ENCODE measurements at places on chromosomes 11 and 22. TPM values are rescaled to one million over a fixed set of nuclear protein-coding genes. Genes with fewer than 3 reads are reported as not detected.

- H3K4me1 ChIP-seq: no peaks in the 10 kb centered on the region
- no peak overlapping the region for H3K4me3 ChIP-seq
- H3K27me3 ChIP-seq: no peaks in the 10 kb centered on the region
- DNase-seq: no peak
- H3K27ac ChIP-seq: no peak overlapping the region
- H3K36me3 ChIP-seq: no peaks in the 10 kb centered on the region
These were observed 18.6 kb downstream of the MAP6 start for GRCh38 chr11:75650167-75650723.

- H3K27me3 ChIP-seq: no peaks in the 10 kb centered on the region
- no peak overlapping the region for H3K4me3 ChIP-seq
- no peak for DNase-seq
- no peaks in the 10 kb centered on the region for H3K36me3 ChIP-seq
- peaks cover 6% of the 10 kb centered on the region for H3K4me1 ChIP-seq
These were observed 21.9 kb upstream of the CYB5R3 start for GRCh38 chr22:42670921-42671709.

GRCh38 chr11:26331911-26332571, at the start of gene ANO3:
ANO3 (plus strand) TSS chr11:26332130; CDS start chr11:26332276, 146 bp downstream.
- H3K36me3 ChIP-seq: no peaks in the 10 kb centered on the region
- no peak within 1 kb of the TSS for H3K4me3 ChIP-seq
- no peaks in the 10 kb centered on the region for H3K27me3 ChIP-seq
- H3K27ac ChIP-seq: no peak within 1 kb of the TSS
- DNase-seq: peak; percentile 47

- no peaks in the 10 kb centered on the region for H3K36me3 ChIP-seq
- peak; percentile 7 for DNase-seq
- no peak overlapping the region for H3K27ac ChIP-seq
- H3K27me3 ChIP-seq: no peaks in the 10 kb centered on the region
- no peaks in the 10 kb centered on the region for H3K4me1 ChIP-seq
These were observed 25.8 kb upstream of the FXYD6 start for GRCh38 chr11:117902001-117902845.

DNA sequence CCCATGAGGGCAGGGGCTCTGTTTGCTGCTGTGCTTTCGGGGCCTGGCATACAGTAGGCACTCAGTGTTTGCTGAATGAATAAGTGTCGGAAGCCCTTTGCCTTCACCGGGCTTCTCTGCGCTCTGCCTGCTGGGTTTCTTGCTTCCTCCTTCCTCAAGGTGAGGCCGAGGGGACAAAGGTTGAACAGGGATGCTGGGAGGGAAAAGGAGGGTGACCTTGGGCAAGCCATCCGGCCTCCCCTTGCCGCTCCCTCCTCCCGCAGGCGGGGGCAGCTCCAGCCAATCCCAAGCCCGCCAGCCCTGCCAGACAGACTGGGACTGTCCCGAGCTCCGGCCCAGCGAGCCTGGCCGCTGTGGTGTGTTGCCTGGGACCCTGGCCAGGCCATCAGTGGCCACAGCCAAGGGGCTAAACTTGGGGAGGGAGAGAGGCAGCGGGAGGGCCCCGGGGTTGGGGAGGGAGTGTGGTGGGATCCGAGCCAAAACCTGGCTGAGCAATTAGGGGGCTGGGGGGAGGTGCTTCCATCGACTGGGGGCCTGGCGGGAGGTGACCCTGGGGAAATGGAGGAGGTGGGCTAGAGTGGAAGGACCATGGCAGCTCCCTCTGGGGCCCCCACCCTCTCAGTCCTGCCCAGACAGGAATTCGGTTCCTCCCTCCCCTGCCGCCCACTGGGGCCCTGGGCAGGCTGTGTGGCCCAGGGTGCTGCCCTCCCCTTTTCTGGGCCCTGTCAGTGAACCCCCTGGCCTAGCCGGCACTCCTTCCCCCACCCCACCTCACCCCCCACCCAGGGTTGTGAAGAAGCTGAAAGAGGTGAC, 3.4 kb upstream of the RCOR2 start:
- no peaks in the 10 kb centered on the region for H3K4me1 ChIP-seq
- peak overlapping the region; percentile 76 for H3K27ac ChIP-seq
- H3K36me3 ChIP-seq: no peaks in the 10 kb centered on the region
- no peaks in the 10 kb centered on the region for H3K27me3 ChIP-seq
- no peak overlapping the region for H3K4me3 ChIP-seq

DNA sequence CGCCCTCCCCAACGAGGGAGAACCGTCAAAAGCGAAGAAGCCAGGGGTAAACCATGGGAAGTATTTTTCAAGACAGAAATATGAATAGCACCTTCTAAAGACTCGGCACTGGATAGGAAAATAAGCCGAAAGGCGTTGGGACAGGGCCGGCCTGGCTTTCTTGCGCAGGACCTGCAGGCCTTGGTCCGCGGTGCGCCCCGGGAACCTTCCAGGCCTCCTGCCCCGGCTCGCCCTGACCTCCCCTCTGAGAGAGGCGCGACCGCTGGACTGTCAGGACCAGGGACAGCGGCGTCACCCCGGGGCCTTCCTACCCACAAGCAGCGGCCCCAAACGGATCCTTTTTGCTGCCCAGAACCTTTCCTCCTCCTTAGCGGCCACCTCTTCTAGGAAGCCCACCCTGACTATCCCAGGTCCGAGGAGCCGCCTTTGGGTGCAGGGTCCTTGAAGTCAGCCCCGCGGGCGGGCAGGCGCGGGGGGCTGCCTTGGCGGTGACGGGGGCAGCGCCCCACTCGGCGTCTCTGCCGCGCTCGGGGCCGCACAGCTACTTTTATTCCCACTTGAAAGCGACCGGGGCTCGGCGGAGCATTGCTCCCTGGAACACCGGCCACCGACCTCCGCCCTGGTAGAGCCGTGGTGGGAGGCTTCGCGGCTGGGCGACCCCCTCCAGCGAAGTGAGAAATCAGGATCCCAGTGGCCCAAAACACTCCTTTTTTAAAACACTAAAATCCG, 650 bp upstream of the MAPK11 start:
- H3K4me3 ChIP-seq: peak overlapping the region; percentile 45
- no peaks in the 10 kb centered on the region for H3K27me3 ChIP-seq
- DNase-seq: peak; percentile 71
- H3K27ac ChIP-seq: peak overlapping the region; percentile 50

DNA sequence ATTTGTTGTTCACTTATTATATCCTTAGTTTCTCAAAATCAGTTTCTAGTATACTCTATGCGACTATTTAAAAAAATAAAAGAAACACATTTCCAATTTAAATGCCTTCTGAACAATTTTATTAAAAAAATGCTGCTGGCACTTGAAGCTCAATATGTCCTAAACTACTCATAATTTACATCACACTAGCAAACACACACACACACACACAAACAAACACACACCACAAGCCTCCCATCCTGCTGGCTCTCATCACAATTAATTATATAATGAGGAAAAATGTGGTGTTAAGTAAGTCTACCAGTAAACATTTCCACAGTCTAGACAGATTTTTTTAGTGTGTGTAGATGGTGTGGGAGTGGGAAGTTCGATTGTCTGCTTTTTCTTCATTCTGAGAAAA, 350.3 kb downstream of the AASDHPPT start:
- H3K27me3 ChIP-seq: no peaks in the 10 kb centered on the region
- no peak for DNase-seq
- no peak overlapping the region for H3K4me3 ChIP-seq
- no peak overlapping the region for H3K27ac ChIP-seq

DNA sequence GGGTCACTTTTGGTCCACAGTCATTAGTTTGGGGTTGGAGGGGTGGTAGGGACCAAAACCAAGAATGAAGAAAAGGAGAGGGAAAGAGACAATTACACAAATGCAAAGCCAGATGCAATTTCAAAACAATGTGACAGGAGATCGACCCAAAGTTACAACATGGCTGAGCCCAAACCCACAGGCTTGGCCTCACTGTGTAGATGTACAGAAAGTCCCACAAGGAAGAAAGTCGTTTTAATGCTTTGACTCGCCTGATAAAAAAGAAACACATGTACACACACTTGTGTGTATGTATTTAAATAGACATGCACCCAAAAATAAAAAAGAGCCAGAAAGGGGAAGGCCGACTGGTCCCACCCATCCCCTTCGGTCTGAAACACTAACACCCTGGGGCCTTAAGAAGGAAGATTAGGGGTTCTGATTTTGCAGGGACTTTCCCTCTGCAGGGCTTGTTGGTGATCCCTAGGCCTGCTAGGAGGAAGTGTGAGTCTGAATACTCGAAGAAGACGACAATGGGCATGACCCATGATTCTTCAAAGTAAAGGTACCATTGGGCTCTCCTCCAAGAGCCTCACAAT, 104.1 kb downstream of the ETS1 start:
- no peaks in the 10 kb centered on the region for H3K4me1 ChIP-seq
- peak overlapping the region; percentile 25 for H3K27ac ChIP-seq

DNA sequence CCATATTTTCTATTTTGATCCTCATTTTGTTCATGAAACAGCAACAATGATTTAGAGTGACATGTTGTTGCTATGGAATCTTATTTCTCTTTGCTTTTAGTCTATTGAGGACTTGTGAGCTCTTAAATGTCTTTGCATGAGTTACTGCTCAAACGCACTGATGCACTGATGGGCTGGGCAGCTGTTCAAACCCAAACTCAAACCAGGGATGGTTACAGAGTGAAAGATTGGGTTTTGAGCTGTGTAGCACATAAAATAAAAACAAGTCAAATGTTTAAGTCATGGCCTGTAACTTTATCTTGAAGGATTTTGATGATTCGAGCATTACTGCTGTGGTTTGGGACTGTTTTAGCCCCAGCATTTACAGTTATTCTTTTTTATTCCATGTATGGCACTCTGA, 20.1 kb upstream of the NCAM1 start:
- peak; percentile 37 for DNase-seq
- no peak overlapping the region for H3K4me3 ChIP-seq
- H3K4me1 ChIP-seq: no peaks in the 10 kb centered on the region
- H3K27ac ChIP-seq: peak overlapping the region; percentile 42
- H3K36me3 ChIP-seq: no peaks in the 10 kb centered on the region

DNA sequence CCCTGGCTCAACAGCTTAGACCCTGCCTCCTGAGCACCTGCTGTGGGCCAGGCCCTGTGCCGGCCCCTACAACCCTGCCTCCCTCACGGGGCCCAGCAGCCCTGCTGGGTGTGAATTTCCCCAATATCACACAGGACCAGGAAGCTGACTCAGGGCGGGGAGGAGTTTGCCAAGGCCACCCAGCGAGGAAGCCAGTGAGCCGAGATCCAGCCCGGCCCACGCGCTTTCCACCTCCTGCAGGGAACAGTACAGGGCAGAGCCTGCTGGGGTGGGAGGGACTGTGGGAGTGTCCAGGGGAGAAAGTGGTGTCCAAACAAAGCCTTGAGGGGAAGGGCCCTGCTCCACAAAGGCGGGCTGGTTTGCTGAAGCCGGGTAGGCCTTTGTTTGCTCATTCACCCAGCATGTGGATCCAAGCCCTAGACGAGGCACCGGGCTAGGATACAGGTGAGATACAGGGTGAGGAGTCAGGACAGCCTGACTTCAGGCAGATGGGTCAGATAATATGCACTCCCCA, 26.8 kb downstream of the RPL3 start:
- H3K4me1 ChIP-seq: peaks cover 5% of the 10 kb centered on the region
- peak overlapping the region; percentile 73 for H3K27ac ChIP-seq
- no peaks in the 10 kb centered on the region for H3K27me3 ChIP-seq
- no peak overlapping the region for H3K4me3 ChIP-seq
- DNase-seq: peak; percentile 89

- H3K27me3 ChIP-seq: no peaks in the 10 kb centered on the region
- H3K4me1 ChIP-seq: no peaks in the 10 kb centered on the region
- H3K27ac ChIP-seq: no peak overlapping the region
- H3K36me3 ChIP-seq: no peaks in the 10 kb centered on the region
- no peak overlapping the region for H3K4me3 ChIP-seq
- no peak for DNase-seq
These were observed 23.7 kb downstream of the INCENP start for GRCh38 chr11:62147545-62147944.

DNA sequence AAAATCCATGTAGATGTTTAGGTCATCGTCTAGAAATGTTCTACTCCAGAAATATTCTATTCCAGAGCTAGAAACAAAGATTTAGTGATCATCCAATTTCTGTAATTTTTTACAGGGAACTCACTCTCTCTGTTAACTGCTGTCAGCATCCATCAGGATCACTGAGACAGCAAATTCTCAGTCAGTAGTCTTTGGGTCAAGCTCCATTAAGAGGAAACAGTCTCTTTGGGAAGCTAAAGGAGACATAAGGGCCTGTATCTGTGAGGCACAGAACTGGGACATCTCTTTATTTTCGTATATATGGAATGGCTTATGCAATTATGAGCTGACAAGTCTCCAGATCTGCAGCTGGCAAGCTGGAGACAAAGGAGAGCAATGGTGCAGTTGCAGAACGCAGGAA, 48.3 kb downstream of the PIK3C2A start:
- DNase-seq: no peak
- no peaks in the 10 kb centered on the region for H3K27me3 ChIP-seq
- H3K4me1 ChIP-seq: no peaks in the 10 kb centered on the region

- H3K27ac ChIP-seq: peak overlapping the region; percentile 95
- H3K4me3 ChIP-seq: peak overlapping the region; percentile 90
- DNase-seq: no peak
- no peaks in the 10 kb centered on the region for H3K36me3 ChIP-seq
- no peaks in the 10 kb centered on the region for H3K27me3 ChIP-seq
- H3K4me1 ChIP-seq: no peaks in the 10 kb centered on the region
These were observed 1.1 kb upstream of the ADM start for GRCh38 chr11:10303558-10304363.

GRCh38 chr22:26610072-26610958, 7.5 kb downstream of the CRYBB1 start:
- no peaks in the 10 kb centered on the region for H3K4me1 ChIP-seq
- no peak overlapping the region for H3K4me3 ChIP-seq
- DNase-seq: no peak
- H3K27ac ChIP-seq: no peak overlapping the region

DNA sequence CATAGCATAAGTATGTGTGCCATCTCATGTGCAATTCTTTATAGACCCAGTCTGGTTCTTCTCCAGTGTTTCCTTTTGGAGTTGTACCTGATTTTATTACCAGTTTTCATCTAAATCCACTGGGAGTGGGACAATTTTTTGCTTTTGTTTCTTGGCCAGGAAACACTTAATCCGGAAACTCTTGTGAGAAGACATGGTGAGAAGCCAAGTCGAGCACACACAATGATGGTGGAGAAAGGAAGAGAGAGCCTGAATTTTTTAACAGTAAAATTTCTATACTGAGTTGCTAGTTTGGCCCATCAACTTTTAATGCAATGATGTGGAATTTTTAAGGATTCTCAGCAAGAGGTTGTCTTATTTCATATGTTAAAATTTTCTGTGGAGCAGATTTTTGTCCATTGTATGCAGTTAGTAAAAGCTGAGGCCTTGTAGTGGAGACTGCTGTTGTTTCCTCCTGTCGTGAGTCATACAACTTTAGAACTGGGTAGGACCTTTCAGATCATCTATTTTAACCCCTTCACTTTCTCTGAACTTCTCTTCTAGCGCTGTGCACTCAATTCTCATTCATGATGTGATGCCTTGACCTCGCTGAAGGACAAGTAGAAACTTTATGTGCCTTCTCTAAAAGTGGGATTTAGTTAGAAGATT, 17.1 kb downstream of the FAR1 start:
- no peaks in the 10 kb centered on the region for H3K4me1 ChIP-seq
- H3K27me3 ChIP-seq: no peaks in the 10 kb centered on the region
- no peaks in the 10 kb centered on the region for H3K36me3 ChIP-seq
- H3K4me3 ChIP-seq: no peak overlapping the region
- no peak overlapping the region for H3K27ac ChIP-seq
- no peak for DNase-seq

Gene SIK2
- total RNA-seq: 27.7 TPM

Gene PDE2A
- total RNA-seq: 87.9 TPM

Gene NLRP10
- total RNA-seq: not detected

Gene FGF3
- total RNA-seq: not detected

Gene GAL
- total RNA-seq: not detected

Gene ANKK1
- total RNA-seq: not detected

Gene BEST1
- total RNA-seq: 4.1 TPM

Gene LDHA
- 190 TPM for total RNA-seq

Gene PRODH
- total RNA-seq: 3.7 TPM

Gene KIRREL3
- total RNA-seq: not detected
